ENCODE measurements at places on chromosomes 2 and 18.

- no peak for DNase-seq
Observed at GRCh38 chr2:120108749-120109148, 95.9 kb downstream of the EPB41L5 start.

GRCh38 chr2:18975506-18976167 is 382.8 kb downstream of the OSR1 start:
- no peak for DNase-seq

DNA sequence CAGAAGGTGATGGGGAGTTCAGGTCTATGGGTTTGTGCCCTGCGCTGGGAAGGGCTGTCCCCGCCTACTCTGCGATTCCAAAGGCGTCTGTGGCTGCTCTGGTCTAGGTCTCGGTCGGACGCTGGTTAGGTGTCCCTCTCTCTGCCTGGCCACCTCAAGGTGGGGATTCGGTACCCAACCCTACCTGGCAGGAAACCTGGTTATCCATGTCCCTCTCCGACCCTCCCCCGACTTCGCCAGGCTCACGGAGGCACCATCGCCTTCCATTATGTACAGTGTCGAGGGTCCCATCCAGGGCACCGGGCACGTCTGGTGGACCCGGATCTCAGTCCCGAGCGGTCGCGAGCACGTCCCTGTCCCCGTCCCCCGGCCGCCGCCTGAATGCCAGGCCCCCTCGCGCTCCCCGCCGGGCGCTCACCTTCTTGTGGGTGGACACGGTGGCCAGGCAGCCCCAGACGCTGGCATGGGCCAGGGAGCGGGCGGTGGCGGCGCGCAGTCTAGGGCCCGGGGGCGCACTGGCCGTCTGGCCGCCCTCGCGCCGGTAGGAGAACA is 628 bp downstream of the CREG2 start:
- DNase-seq: no peak

GRCh38 chr2:70574618-70575017 is 21.0 kb upstream of the TGFA start:
- no peak for DNase-seq

DNA sequence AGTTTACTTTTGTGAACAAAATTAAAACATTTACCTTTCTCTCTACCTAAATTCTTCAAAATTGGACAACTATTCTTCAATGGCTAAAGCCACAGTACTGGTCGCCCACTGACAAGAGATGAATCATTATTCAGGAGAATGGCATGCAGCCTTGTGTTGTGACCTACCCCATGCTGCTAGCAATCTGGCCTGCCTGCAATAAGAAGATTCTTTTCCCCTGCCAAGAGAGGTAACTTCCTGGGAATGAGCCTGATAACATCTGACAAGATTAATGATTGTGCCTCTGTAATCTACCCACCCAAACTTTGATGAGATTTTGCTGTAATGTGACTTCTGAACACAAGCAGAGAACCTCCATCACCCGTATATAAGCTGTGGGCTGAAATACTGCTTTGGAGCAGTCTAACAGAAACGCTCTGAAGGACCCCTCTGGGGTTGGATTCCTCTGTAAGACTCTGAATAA is 47.0 kb upstream of the ST3GAL5 start:
- no peak for DNase-seq

Data from stimulated activated CD4-positive, alpha-beta T cell treated with anti-CD3 and anti-CD28 coated beads, Interleukin-2, amount 100 ng/mL, for 48 hours (primary cell).